ENCODE measurements at places on chromosomes 4 and X.

GRCh38 chr4:159685340-159686092 lies 582.6 kb downstream of the RAPGEF2 start:
- no peak for DNase-seq

- DNase-seq, result no peak
Observed at GRCh38 chr4:151129796-151130195, 30.4 kb downstream of the RPS3A start.

GRCh38 chr4:56531149-56531770 lies 25.7 kb downstream of the ARL9 start:
- no peak for DNase-seq

- DNase-seq, result no peak
Observed at GRCh38 chrX:123835661-123836371, 24.0 kb upstream of the XIAP start.

GRCh38 chr4:127737295-127737694 lies 7.1 kb downstream of the SLC25A31 start:
- DNase-seq, result no peak

GRCh38 chr4:11881947-11882346 lies 453.3 kb upstream of the HS3ST1 start:
- peak; percentile 19 for DNase-seq

DNA sequence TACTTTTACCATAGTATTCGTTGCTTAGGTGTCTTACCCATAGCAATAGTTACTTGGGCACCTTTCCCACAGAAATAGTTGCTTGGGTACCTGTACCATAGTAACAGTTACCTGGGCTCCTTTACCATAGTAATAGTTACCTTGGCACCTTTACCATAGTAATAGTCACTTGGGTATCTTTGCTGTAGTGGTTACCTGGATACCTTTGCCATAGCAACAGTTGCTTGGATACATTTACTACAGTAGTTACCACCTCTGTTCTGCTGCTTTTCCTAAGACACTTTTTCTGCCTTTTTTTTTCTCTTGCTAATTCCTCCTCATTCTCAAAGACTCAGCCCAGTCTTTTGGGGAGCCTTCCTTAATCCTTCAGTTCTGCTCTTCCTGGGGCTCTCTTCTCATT lies 272.8 kb upstream of the PUDP start:
- no peak for DNase-seq

- no peak for DNase-seq
Observed at GRCh38 chrX:150690126-150690525, 3.1 kb upstream of the MTMR1 start.

GRCh38 chr4:53481586-53481985 lies 104.1 kb downstream of the FIP1L1 start:
- no peak for DNase-seq

- DNase-seq, result no peak
Observed at GRCh38 chr4:86939729-86940575, 5.1 kb downstream of the AFF1 start.

- no peak for DNase-seq
Observed at GRCh38 chr4:136812100-136812880, 720.0 kb downstream of the PCDH18 start.

GRCh38 chr4:101239665-101240064 lies 107.7 kb downstream of the PPP3CA start:
- no peak for DNase-seq

GRCh38 chr4:188110741-188111471 lies 1.5 kb upstream of the TRIML2 start:
- DNase-seq, result no peak

- no peak for DNase-seq
Observed at GRCh38 chrX:70979136-70979762, 48.4 kb upstream of the SLC7A3 start.

- DNase-seq, result no peak
Observed at GRCh38 chr4:159229164-159229563, 126.3 kb downstream of the RAPGEF2 start.

- no peak for DNase-seq
Observed at GRCh38 chr4:123659262-123659661, 262.7 kb downstream of the SPRY1 start.

GRCh38 chr4:168585168-168586091 lies 88.6 kb downstream of the PALLD start:
- DNase-seq, result peak; percentile 33

- no peak for DNase-seq
Observed at GRCh38 chr4:53497487-53498244, 93.6 kb downstream of the LNX1 start.

DNA sequence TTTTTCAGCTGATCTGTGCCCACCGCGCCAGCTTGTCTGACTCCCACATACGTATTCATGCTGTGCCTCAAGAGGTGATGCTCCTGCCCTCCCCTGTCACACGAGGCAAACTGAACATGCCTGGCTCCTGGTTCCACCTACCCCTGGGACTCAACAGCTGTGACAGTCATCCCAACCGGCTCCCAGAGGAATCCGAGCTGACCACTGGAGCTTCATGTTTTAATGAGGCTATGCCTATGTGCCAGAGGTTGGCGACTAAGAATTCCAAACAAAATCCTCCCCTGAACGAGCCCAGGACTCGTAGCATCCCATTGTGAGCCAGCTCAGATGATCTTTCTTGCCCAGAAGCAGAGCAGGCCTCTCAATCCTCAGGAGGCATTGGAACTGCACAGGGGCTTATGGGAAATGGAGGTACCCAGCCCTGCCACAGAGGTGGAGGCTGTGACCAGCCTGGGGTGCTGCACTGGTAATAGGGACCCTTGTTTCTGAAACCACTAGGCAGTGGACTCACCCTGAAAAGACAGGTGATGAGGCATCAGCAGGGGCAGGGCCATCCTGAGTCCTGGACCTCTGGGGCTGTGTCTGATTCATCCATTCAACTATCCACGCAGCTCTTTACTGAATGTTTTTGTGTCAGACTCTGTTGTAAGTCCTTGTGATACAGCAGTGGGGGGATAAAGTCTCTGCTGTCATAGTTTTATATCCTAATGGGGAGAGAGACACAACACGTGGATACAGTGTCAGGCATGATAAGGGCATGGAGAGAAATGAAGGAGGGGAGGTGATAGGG lies 325.0 kb downstream of the EVC2 start:
- no peak for DNase-seq

DNA sequence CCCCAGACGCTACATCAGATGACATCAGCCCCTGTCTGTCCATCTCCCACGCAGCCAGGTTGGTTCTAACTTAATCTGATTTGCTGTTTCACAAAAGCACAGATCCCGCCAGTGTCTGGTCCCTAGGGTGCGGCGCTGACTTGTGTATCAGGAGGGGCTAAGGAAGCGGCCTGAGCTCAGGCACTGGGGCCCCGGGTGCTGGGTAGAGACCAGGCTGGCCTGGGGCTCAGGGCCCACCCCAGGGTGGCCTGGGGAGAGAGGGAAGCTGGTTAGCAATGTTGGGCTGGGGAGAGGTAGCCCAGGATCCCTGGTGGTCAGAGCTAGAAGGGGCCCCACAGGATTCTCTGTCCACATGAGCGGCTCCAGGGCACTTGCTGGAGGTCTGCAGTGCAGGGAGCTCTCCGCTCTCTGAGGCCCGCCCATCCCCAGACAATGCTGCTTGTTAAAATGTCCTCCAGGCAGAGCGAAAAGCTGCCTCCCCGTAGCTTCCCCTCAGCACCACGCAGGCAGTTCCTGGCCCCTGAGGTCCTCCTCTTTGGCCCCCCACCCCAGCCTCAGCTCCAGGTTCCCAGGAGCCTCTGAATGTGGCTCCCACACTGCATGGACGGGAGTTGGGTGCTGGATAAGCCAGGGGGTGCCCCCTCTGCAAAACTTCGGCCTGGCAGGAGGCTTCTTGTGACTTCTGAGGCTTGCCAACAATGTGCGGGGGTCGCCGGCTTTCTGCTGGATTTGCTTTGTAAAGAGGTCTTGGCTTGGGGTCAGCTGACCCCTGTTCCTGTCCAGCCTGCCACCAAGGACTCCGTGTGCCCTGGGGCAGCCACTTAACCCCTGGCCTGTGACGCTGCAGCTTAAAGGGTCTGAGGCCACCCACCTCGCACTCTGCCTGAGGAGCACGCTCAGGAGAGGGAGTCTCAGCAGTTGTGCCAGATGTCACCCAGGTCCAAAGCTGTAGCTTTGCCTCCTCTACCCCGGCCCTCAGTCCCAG lies 112.9 kb downstream of the CPZ start:
- no peak for DNase-seq

GRCh38 chr4:77154761-77155499 lies 2.1 kb upstream of the CCNG2 start:
- DNase-seq, result no peak

GRCh38 chr4:3316146-3316545 lies 23.3 kb downstream of the RGS12 start:
- DNase-seq, result no peak

DNA sequence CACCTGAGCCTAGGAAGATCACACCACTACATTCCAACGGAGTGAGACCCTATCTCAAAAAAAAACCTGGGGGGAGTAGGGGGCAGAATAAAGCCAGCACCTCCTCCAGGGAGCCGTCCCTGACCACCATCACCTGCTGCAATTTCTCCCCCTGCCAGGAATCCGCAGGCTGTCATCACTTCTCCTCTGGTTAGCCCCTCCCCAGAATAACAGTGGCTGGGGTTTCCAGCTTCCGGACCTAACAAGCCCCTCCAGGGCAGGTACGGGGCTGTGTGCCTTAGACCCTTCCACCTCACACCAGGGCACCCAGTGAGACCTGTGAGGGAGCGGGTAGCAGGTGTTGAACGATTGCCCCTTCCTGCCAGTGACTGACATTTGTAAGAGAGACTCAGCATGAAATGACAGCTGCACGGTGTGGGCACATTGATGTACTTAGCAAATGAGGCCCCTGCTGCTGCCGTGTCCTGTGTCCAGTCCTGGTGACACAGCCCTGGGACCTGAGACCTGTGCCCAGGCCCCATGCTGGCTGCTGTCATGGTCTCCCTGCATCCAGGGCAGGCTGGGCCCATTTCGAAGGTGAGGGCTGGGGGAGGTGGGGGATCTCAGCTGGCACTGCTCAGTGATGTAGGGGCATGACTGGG lies 6.7 kb upstream of the WFS1 start:
- no peak for DNase-seq

- no peak for DNase-seq
Observed at GRCh38 chrX:30525732-30526131, 51.8 kb downstream of the TASL start.

DNA sequence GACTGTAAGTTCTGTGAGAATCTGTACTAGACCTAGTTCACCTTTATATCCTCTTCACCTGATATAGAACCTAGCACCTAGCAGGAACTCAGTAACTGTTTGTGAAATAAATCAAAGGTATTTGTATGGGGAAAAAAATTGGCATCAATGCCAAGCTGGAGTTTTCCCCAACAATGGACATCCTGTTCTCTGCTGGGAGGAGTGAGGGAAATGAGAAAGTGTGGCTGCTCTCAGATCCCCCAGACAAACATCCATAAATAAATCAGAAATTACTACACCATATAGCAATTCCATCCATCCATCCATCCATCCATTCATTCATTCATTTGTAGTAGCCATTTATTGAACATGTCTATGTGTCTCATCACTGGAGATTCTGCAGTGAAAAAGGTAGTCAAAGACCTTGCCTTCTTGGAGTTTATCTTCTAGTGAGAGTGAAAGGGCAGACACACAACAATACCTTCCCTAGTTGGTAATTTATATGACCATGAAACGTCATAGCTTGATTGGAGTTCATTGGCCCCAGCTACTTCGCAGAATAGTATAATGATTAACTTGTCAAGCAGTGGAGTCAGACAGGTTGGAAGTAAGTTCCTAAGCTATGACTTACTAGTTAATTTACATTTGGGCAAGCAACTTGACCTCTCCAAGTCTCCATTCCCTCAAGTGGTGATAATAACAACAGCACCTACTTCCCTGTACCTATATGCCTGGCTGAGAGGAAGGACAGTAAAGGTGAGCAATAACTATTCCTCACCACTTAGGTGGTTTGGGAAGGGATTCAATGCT lies 98.7 kb upstream of the KIT start:
- no peak for DNase-seq

DNA sequence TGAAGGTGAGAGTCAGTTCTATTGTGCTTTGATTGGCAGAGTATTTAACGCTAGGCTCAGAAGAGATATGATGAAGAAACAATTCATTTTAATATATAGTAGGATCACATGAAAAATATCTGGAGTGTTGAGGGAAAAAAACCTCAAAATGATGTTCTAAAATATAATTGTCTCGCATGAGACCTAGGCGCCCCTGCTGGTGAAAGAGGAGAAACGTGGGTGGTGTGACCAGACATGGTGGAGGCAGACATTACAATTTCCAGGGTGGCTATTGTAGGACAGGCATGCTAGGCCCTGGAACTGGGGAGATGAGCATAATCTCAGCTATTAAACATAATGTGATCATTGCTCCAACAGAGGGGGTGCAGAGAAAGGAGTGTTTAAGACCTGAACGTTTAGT lies 210.0 kb downstream of the HS3ST1 start:
- no peak for DNase-seq

DNA sequence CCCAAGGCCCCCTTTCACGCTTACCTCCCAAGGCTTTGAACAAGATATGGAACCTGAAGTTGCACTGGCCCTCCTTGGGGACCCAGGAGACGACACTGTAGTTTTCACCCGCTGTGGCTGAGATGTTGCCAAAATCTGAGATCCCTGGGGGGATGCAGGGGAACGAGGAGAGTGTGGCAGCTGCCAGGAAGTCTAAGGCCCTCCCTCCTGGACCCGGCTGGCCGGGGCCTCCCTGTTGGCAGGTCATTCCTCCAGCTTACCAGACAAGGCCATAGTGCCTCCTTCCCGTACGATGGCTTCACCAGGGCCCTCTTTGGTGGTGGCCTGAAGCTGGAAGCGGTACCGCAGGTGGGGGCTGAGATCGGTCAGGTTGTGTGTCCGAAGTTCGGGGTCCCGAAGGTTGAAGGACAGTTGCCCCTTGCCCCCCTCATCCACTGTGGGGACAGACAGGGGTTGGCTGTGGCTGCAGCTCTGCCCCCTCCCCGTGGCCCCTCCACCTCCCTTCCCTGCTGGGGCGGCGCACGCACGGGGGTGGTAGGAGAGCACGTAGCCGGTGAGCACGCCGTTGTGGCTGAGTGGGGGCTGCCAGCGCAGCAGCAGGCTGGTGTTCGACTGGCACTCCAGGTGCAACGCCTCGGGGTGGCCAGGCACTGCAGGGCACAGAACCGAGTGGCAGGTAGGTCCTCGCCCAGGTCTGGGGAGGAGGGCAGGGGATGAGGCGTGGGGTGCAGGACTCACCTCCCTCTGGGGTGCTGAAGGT lies 21.2 kb downstream of the L1CAM start:
- DNase-seq, result no peak

- no peak for DNase-seq
Observed at GRCh38 chrX:8820910-8821527, 19.8 kb upstream of the FAM9A start.

GRCh38 chrX:39886282-39886681 lies 211.5 kb downstream of the BCOR start:
- DNase-seq, result no peak

DNA sequence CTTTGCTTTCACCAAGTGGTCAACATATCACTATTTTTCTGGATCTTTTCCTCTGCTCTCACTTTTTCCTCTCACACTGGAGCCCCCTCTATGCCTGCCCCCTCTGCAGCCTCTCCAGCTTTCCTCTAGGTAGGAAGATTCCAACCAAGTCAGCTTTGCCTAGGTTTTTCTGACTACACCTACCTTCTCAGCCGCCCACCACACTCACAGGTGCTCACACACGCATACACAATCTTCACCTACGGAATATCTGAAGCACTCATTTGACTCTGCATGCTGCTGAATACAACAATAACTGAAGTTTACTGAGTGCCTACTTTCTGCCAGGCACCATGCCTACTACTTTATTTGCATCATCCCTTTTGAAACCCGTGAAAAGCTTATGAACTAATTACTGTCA lies 328.0 kb downstream of the PPP3CA start:
- no peak for DNase-seq

GRCh38 chr4:8247047-8247930 lies 22.3 kb upstream of the HTRA3 start:
- no peak for DNase-seq

All from NCI-H345 (cell line).